ENCODE measurements at places on chromosomes 2 and 18.

GRCh38 chr2:113054066-113054465 is 1.4 kb upstream of the IL36B start:
- DNase-seq = no peak

GRCh38 chr2:18976168-18976961 is 382.1 kb downstream of the OSR1 start:
- DNase-seq = no peak

DNA sequence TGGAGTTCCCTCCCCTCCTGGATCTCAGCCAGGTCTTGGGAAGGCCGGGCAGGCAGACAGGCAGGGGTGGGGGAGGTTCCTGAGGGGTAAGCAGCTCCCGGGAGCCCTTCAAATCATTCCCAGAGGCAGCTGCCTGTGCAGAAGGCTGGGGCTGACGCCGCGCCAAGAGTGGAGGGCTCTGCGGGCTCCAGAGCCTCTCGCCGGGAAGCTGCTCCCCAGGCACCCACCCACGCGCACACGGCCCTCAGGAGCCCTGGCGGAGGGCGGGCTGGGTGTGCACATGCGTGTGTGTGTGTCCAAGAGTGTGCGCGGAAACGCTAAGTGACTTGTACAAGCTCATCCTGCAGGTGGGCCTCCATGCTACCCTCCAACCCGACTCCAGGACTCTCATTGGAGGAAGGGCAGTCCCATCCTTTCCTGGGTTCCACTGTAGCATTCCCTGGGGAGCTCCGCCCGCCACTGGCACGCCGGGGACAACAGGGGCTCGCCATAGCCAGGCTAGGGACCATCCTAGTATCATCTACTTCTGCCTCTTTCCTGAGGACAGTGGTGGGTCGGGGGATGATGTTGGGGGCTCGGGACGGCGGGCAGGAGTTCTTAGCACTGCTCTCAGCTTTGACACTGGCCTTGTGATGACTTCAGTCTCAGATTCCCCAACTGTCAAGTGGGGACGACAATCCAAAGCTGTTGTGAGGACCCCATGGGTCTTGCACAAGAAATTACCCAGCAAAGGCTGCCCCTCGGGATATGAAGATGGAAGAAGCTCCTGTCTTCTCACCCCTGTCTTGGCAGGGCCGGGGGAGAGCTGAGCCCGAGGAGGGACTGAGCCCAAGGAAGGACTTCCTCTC is 50.3 kb downstream of the INHBB start:
- DNase-seq = no peak

- no peak for DNase-seq
Measured at GRCh38 chr2:126921066-126921465, 22.4 kb downstream of the TEX51 start.

DNA sequence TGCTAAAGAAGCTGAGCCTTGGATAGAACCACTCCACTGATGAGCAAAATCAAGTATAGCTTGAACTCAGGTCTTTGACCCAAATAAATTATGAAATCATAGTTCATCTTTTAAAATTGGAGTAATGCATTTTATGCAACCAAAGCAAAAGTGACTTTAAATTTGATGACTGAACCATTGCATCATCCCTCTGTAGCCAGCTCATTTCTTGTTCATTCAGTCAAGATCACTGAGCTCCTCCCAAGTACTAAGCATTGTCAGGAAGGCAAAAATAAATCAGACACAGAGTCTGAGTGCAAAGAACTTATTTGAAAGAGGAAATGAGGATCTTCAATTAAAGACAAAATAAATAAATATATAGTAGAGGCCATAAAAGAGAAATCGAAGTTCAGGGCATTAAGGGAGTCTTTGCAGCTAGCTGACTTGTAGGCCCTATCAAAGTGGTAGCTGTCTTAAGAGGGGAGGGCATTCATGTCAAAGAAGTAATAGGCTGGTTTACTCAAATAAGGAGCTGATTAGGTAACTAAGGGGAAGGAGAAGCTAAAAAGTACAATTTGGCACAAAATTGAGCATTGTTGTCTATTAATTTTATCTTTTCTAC is 411.8 kb downstream of the MTX2 start:
- DNase-seq = no peak

DNA sequence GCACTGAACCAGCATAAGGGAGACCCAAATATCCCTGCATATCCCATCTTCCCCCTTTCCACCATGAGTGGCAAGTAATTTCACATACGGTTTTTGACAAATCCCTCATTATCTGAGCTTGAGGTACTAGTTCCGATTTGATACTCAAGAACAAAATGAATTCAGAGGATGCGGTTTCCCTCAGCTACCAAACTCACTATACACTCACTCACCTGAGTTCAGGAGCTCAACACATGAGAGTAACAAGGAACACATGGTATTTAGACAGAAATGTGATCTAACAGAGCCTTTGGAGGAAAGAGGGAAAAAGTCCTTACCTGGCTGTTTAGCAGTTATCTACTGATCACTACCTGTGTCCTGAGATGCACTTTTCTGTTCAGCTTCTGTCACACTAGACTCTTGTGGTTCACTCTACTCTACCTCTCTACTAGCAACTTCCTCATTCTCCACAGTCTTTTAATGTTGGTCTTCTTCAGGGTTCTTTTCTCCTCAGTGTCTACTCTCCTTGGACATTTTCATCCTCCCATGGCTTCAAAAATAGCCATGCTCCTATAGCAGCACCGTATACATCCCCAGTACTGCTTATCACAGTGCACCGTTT is 25.1 kb downstream of the ASXL2 start:
- no peak for DNase-seq

DNA sequence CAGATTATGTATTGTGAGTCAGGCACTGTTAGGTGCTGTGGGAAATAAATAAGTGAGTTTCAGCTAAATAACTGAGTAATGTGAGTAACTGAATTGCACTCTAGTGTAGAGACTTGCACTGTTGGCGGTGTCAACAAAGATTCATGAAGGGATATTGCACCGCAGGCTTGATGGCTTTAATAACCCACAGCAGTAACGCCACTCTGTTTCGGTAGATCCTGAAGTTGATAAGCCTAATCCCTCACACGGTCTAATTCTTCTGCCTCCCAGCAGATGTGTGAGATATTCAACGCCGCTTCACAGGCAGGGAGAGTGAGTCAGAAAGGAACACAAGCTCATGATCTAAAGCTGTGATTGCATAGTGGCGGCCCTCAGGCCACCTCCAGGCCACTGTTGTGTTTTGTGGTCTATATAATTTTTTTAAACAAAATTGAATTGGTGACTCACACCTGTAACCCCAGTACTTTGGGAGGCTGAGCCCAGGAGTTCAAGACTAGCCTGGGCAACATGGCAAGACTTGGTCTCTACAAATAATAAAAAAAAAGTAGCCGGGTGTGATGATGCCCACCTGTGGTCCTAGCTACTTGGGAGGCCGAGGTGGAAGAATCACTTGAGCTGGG is 94.3 kb downstream of the LIPG start:
- DNase-seq = no peak

DNA sequence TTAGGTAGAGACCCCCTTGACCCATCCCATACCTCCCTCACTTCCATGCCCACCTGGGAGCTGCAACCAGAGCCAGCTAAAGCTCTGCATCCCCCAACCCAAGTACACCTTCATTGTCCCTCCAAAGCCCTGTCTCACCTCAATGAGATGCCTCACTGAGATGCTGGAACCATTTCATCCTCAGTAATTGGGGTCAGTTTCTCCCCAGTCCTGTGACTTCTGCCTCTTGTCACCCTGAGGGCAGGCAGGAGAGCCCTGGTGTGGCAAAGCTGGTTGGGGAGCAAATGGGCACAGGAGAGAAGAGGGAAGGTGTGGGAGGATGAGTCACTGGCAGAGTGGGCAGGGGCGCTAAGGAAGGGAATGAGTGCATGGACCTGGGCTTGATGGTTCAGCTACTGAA is 27.9 kb upstream of the NT5DC4 start:
- no peak for DNase-seq

DNA sequence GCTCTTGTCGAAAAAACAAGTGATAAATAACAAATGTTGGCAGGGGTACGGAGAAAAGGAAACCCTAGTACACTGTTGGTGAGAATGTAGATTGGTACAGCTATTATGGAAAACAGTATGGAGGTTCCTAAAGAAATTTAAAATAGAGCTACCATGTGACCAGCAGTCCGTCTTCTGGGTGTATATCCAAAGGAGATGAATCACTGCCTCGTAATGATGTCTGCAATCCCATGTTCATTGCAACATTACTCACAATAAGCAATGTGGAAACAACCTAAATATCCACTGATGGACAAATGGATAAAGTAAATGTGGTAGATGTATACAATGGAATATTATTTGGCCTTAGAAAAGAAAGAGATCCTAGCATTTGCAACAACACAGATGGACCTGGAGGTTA is 50.6 kb downstream of the SLC16A14 start:
- DNase-seq = no peak

GRCh38 chr18:59988098-59988706 is 88.4 kb downstream of the PMAIP1 start:
- DNase-seq = no peak

DNA sequence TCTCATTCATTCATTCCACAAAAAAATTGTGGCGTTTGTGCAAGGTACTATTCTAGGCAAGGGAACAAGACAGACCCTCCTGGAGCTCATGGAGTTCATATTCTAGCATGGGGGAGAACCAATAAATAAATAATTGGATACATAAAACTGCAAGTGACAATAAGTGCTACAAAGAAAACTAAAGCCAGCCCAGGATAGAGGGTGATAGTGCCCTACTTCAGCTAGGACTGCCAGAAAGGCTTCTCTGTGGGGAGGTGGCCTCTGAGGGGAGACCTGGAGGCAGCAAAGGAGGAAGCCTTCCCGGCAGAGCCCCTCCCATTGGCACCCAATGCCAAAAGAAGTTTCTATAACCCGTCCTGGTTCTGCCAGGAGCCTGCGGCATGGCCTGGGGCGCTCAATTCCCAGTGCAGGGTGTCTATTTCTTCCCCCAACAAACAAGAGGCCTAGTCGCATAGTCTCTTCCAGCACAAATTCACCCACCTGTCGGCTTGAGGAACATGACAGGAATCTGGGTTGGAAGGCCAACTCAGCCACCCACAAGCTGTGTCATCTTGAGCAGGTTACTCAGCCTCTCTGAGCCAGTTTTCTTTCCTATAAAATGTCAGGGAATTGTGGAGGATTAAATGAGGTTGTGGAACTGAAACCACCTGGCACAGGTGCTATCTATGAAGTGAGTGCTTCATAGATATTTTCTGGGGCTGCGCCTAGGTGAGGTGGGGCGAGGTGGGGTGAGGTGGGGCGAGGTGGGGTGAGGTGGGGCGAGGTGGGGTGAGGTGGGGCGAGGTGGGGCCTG is 94.3 kb downstream of the ZFP36L2 start:
- DNase-seq = no peak

GRCh38 chr2:144230448-144231085 is 289.4 kb downstream of the ZEB2 start:
- no peak for DNase-seq

- DNase-seq = no peak
Measured at GRCh38 chr2:20487392-20488174, 40.7 kb downstream of the RHOB start.

- DNase-seq = no peak
Measured at GRCh38 chr2:84458551-84459017, 496 bp downstream of the SUCLG1 start.

DNA sequence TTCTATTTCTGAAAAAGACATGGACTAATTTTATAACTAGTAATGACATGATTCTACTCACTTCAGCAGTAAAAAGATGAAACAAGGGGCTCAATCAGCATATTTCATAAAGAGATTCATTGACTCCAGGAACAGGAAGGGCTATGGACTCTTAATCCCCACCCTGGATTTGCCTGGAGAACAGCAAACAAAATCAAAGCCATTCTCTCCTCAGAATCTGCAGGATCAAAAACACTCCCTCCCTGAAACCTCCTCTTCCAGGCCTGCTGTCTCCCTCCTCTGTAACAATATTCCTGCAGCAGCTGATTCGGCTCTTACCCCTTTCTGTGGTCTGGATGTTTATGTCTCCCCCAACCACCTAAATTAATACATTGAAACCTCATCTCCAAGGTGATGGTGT is 57.0 kb downstream of the ZC3H8 start:
- DNase-seq = no peak

DNA sequence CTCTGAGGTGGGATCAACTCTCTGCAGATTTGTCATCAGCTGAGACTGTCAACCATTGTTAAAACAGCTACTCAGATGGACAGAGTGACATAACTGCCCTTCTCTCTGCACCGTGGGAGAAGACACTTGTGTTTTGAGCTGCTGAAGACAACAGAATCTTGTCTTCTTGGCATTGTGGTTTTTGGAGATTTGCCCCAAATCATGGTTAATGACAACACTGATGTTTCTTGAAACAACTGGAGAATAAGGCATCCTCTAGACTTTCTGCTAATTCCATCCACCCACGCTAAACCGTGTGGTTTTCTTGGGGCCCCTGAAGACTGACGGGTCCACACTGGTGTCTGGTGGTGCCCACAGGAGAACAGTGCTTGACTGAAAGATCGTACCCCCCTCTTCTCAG is 39.5 kb downstream of the SH3BP4 start:
- no peak for DNase-seq

GRCh38 chr18:50268022-50268747 is 1.9 kb upstream of the CFAP53 start:
- peak; percentile 93 for DNase-seq

- DNase-seq = no peak
Measured at GRCh38 chr2:83851066-83851465, 608.0 kb downstream of the SUCLG1 start.

DNA sequence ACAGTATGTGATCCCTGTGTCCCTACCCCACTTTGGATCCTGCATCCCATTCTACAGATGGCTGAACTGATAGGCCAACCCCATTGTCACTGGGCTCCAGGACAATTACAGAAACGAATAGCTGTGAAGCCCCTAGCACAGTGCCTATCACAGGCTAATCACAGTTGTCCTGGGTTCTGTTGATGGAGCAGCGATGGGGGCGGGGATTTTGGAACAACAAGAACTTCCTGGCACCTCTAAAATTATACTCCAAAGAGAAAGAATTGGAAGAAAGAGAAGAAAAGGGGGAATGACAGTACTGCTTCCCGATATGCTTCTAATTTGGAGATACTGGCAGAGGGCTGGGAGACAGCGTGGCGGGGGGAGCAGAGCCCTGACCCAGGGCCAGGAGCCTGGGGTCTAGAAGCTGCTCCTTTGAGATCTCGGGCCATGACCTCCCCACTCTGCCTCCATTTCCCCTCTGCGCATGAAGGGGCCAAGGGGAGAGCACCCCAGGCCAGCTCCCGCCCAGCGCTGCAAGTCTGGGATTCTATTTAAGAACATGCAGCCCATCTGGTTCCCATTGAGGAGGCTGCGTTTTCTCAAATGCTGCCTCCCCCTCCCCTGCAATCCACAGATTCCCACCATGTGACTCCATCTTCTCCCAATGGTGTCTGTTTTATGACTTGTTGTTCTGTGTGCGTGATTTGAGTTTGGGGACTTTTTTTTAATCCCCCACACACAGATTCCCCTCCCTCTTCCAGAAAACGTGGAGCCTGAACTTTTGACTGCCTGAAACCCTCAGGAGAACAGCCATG is 202.7 kb downstream of the CYP26B1 start:
- DNase-seq = no peak

- no peak for DNase-seq
Measured at GRCh38 chr2:228709788-228710371, 528.4 kb upstream of the SPHKAP start.

GRCh38 chr2:102749938-102750337 is 11.9 kb upstream of the TMEM182 start:
- no peak for DNase-seq

Data from left ventricle myocardium superior (tissue), 1 donor.